ENCODE measurements at places on chromosomes 2 and 18.

GRCh38 chr18:41126541-41127235 lies 828.3 kb upstream of the PIK3C3 start:
- DNase-seq: no peak

GRCh38 chr2:145412155-145412554 lies 892.2 kb upstream of the ZEB2 start:
- DNase-seq: no peak

GRCh38 chr2:62662131-62662530 lies 43.4 kb upstream of the EHBP1 start:
- DNase-seq: no peak

DNA sequence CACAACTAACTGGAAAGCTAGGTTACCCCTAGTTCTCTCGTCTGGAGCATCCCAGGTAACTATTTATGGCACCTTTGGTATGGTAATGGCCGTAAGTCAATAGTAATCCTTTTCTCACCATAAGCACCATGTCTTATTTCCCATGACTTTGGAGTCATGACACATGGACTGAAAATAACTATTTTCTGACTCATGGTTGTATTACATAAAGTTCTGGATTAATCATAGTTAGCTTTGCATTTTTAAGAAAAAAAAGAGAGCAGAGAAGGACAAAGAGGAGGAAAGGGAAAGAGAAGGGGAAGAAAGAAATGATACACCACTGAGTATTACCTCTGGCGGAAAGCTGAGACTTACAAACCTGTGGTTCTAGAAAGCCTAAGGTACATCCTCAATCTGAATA lies 99.3 kb downstream of the BIN1 start:
- DNase-seq: no peak

GRCh38 chr2:237262838-237263771 lies 150.9 kb downstream of the COL6A3 start:
- DNase-seq: no peak

DNA sequence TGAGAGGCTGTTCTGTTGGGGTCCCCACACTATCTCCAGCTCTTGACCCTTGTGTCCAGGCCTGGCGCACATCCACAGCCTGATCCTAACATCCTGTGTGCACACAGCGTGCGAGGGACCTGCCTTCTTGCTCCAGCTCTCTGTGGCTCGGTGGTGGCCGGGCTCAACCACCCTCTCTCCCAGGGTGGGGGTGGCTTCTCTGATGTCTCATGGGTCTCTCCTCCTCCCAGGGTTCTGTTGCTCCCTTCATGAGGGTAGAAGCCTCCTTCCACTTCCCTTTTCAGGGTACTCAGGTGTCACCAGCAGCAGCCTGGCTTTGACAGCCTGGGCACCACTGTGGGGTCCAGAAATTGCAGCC lies 196.9 kb upstream of the RAB6C start:
- DNase-seq: no peak

- DNase-seq: no peak
These were observed 1985.1 kb upstream of the PIK3C3 start for GRCh38 chr18:39969803-39970494.

GRCh38 chr2:239297142-239298004 lies 103.4 kb downstream of the HDAC4 start:
- no peak for DNase-seq

DNA sequence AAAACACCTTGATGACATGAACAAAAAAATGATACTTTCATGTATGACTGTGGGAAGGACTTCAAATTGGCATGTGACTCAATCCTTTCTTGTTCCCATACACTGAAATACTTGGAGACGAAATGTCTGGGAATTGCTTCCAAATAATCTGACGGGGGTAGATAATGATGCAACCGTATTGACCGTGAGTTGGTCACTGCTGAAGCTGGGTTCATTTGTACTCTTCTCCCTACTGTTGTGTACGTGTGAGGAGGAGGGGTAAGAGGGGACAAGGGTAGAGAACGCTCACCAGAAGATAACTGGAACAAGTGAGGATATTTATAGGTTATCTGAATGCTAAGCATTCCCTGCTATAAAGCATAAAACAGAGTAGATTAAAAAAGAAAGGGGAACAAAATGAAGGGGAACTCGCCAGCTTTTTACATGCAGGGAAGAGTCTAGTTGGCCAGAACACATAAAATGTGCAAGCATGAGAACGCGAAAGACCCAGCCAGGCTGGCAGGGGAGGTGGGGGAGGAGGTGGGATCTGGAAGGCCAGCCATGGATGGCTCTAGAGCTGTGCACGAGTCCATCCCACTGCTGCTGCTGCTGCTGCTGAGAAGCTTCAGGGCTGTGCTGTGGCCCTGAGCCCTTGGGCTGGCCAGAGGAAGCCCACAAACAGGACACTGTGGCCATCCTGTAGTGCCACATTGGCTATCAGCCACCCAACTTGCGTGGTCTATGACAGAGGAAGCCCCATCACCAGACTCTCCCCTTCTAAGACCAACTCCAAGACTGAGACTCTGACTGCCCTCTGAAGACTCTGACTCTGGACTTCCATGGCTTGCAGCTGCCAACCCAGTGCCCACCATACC lies 15.2 kb upstream of the CETN1 start:
- DNase-seq: no peak
